GM23248 (cell line): ENCODE measurements at places on chromosomes 3 and 15.

GRCh38 chr3:129701161-129701560 lies 94.7 kb upstream of the PLXND1 start:
- no peak for DNase-seq

GRCh38 chr3:30527720-30528119 lies 78.7 kb upstream of the TGFBR2 start:
- no peak for DNase-seq

DNA sequence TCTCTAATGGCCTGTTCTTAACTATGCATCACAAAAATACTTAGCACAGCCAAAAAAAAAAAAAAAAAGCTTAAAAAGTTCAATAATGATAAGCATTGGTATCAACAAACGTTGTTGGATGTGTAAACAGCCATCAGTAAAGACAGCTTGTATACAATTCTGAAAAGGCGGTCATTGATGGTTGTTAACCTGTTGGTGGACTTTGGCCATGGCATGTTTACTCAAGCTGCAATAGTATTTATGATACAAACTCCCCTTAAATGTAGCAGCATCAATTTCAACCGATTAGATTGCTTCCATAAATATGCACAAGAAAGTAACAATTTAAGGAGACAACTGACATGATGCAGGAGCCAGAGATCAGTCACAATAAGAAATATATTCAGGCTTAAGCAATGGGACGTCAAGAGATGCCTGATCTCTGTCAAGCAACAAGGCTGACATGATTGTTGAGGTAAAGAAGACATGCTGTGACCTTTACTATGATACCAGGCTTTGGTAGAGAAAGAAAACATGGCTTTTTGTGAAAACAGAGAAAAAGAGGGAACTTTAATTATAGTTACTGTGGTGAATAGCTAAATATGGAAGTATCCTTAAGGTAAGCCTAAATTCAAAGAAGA lies 14.2 kb upstream of the SLC7A14 start:
- no peak for DNase-seq

- no peak for DNase-seq
Measured at GRCh38 chr3:2880218-2880756, 229.9 kb downstream of the IL5RA start.

GRCh38 chr3:138289701-138290100 lies 40.0 kb downstream of the NME9 start:
- no peak for DNase-seq

DNA sequence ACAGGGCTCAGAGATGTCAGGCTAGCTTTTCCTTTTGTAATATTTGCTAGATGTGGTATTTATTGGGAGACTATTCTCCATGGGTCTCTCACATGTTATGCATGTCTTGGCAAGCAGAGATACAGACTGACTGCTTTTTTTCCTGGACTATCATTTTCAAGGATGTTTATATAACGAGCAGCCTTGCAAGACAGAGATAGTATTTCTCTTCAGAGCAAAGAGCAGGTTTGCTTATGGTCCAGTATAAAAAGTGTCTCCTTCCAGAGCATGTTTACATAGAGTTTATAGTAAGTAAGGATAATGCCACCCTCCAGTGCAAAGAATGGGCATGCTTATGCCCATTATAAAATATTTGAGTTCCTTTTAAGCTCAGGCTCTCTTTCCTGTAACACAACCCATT lies 24.6 kb downstream of the GTF2E1 start:
- DNase-seq = no peak

DNA sequence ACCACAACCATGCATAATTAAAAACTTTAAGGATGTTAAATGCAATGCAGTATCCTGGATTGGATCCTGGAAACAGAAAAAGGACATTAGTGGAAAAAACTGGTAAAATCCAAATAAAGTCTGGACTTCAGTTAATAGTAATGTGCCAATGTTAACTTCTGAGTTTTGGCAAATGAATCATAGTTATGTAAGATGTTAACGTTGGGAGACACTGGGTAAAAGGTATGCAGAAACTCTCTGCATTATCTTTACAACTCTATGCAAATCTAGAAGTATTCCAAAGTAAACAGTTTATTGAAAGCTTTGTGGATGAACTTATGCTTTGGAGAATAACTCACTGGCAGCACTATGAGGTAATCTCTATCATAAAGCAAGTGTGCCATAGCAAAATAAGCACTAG lies 357.4 kb downstream of the RORA start:
- DNase-seq = peak; percentile 35

DNA sequence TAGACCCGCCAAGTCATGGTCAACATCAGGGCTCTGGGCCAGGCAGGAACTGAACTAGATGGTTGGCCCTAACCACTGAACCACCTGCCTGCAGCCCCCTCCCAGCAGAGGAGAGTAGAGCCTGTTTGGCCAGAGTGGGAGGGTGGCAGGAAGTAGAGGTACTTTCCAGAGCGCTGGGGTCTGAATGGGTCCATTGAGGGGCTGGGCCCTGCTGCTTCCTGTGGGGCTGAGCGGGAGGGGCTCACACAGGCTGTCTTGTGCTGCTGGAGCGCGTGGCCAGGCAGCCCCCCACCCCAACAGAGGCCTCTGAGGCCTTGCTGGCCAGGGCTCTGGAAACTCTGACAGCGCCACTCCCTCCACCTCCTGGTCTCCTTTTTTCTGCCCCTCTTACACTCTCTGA lies 17.4 kb downstream of the CSPG4 start:
- DNase-seq = no peak

DNA sequence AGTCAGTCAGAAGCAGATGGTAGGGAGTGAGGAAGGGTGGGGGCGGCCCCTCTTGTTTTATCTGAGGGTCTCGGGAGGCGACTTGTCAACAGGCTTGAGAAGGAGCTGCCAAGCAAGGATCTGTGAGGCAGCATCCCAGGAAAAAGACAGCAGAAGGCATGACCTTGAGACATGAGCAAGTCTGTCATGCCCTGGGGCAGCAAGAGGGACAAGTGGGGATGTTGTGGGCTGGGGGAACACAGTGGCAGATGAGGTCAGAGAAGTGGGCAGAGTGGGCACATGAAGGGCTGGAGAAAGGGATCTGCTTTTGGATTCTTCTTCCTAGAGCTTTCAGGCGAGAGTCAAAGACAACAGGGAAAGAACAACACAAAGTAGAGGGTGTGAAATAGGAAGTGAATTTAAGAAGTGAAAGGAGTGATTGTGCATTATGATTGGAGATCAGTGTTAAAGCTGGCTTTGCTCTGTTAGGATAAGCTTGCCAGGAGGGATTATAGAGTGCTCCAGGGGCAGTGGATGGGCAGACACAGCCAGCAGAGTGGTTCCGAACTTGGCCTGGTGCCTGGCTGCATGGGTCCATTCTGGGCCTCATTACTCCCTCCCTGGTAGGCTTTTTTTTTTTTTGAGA lies 73.3 kb downstream of the USP13 start:
- no peak for DNase-seq

DNA sequence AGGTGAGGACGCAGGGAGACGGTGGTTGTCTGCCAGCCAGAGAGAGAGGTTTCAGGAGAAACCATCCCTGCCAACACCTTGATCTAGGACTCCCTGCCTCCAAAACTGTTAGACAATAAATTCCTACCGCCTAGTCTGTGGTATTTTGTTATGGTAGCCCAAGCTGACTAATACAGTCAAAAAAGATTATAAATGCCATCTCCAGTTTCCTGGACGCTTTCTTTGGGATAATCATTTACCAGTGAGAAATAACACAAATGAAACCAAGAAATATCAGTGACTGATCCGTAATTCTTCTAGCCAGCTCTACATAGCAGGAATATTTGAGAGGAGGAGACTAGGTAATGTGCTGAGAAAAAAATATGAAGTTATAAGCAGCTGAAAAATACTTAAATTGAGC lies 707.8 kb upstream of the LMCD1 start:
- no peak for DNase-seq

DNA sequence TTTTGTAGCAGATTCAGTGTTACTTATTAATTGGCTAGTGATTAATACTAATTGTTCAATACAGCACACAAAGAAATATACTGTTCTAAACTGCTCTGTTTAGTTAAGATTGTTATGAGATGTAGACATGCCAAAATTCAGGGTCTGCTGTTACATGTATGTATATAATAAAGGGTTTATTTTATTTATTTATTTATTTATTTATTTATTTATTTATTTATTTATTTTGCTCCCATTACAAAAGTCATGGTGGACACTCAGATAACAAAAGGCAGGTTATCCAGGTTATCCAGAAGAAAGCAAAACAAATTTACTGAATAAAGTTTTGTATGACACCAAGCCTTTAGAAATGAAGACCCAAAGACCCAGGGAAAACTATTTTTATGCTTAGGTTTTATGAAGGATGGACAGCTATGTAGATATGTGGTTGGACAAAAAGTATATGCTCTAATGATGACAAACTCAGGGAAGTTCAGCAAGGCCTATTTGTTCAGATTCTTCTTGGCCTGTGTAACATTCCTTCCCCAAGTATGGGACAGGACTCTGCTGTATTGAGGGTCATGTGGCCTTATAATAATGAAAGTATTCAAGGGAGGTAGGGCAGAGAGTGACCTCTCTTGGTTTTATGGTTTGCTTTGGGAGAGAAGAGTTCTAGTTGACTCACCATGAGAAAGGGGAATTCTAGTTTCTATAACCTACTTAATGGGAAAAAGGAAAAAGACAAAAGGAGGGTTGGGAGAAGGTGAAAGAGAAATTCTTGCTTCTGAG lies 1056.8 kb downstream of the ROBO2 start:
- no peak for DNase-seq

DNA sequence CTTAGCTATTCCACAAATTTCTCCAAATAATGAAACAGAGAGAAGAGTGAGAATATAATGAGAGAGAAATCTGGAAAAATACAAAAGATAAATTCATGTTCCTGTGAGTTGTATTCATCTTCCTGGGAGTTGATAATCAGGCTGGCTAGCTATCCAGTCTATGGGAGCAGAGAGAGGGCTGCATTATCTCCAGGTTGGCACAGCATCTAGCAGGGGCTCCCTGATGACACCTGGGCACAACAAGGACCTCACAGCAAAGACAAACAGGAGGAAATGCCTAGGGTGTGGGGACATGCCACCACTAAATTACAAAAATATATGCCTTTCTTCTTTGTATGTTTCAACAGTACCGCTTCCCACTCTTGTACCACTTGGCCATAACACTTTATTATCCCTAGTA lies 1.9 kb downstream of the EHD4 start:
- DNase-seq = no peak

DNA sequence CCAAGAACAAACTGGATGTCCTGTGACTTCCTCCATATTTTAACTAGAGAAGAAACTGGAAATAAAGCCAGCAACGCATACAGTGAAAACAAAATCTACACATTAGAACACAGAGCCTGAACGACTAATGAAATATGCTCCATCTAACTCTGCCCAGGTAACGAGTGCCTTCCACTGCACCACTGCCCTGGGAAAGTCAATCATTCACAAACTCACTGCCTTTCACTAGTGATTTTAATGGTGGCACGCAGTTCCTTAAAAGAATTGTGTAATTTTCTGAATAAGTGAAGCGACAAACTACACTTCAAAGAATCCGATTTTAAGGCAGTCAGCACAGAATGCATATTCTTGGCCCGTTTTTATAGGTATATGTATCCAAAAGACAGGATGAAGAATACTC lies 416.0 kb downstream of the SHQ1 start:
- DNase-seq = no peak

DNA sequence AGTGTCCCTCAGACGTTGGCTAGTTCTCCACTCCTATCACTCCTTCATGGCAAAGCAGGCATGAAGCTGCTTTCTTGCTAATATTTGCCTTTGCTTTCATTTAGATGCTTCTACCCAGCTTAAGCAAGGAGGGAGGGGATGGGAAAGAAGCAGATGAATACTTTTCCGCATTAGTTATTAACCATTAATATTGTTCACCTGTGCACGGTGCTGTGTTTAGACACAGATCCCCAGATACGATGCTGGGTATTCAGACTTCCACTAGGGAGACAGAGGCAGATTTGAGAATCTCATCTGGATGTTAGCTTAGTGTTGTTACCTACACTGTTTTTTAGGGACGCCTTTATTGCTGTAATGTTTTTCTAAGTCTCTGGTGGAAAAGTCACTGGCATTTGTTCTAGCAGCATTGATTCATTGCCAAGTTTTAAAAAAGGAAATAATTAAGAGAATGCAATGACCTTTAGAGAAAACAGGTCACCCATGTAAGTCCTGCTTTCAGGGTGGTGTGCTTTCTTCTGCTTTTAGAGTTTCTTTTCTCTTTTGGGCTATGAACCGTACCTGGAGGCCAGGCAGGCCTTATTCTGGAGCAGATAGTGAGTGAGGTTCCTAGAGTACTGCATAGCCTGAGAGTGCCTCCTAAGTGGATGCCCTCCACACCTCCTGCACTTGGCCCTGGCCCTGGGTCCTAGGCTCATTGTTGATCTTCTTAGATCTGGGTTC lies 55.5 kb downstream of the MYZAP start:
- DNase-seq = peak; percentile 4

DNA sequence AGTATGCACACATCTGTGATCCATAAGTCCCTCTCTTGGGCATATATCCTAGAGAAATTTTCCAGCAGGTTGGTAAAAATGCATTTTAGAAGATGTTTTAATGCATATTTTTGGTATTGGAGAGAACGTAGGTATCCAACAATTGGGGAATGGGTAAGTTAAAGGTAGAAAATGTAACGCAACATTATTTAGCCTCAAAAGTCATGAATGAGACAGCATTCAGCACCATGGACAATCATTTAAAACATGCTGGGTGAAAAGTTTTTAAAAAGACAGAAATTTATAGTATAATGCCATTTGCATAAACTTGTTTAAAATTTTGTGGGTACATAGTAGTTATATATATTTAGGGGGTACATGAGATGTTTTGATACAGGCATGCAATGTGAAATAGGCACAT lies 43.4 kb downstream of the TRIM69 start:
- no peak for DNase-seq

GRCh38 chr3:129384594-129385323 lies 43.7 kb downstream of the EFCAB12 start:
- no peak for DNase-seq

- no peak for DNase-seq
Measured at GRCh38 chr3:136617198-136617597, 135.0 kb downstream of the STAG1 start.

- no peak for DNase-seq
Measured at GRCh38 chr3:139674571-139675260, 3.1 kb downstream of the NMNAT3 start.

- no peak for DNase-seq
Measured at GRCh38 chr3:161987933-161988332, 491.3 kb downstream of the OTOL1 start.

DNA sequence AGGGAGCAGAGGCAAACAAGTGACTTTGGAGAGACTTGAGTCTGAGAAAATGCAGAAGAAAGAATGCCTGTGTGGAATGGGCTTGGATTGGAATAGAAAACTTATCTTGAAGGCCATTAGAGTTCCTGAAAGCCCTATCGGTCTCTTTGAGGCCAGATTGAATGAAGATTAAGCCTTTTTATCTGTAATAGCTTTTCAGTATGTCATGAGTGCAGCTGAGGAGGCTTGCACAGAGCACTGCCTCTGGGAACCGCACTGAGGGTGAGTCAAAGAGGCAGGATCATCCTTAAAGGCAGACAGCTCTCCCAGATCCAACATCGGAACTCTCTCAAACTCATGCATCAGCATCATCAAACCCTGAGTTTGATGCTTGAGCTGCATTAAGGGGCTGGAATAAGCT lies 515.2 kb downstream of the NTRK3 start:
- DNase-seq = peak; percentile 57
